ENCODE measurements at places on chromosomes 12 and 14. TPM values are rescaled to one million over a fixed set of nuclear protein-coding genes. Genes with fewer than 3 reads are reported as not detected.
A peak's percentile ranks its signal among the peaks of the same experiment; 100 is the strongest.

DNA sequence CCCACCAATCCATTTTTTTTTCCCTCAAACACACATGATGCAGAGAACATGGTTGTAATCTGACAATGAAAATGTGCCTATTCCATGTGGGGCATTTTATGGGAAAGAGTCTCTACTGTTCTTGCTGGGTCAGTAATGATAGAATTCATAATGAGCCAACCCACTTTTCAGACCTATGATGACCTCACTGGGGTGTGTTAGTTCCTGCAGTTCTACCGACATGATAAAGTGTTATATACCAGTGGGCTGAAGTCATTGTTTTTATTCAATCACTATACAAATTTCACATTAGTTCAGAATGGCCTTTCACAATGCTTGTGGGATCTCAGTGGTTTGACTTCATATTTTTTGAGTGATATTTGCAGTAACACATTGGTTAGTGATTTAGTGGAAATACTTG lies 47.5 kb downstream of the PPFIBP1 start:
- DNase-seq = no peak
- H3K27ac ChIP-seq = no peak overlapping the region
- no peaks in the 10 kb centered on the region for H3K4me1 ChIP-seq

AQP2 gene
- not detected for total RNA-seq

- H3K4me1 ChIP-seq = peaks cover 7% of the 10 kb centered on the region
- H3K4me3 ChIP-seq = peak overlapping the region; percentile 38
- peak overlapping the region; percentile 84 for H3K27ac ChIP-seq
- H3K36me3 ChIP-seq = no peaks in the 10 kb centered on the region
- DNase-seq = peak; percentile 66
Observed at GRCh38 chr14:20630340-20631022, 11.0 kb downstream of the OR6S1 start.

TEDC1 gene
- 30.8 TPM for total RNA-seq

- no peaks in the 10 kb centered on the region for H3K27me3 ChIP-seq
- no peak overlapping the region for H3K27ac ChIP-seq
- no peaks in the 10 kb centered on the region for H3K36me3 ChIP-seq
- H3K4me3 ChIP-seq = no peak overlapping the region
Observed at GRCh38 chr12:108180255-108181094, 51.4 kb downstream of the WSCD2 start.

DNA sequence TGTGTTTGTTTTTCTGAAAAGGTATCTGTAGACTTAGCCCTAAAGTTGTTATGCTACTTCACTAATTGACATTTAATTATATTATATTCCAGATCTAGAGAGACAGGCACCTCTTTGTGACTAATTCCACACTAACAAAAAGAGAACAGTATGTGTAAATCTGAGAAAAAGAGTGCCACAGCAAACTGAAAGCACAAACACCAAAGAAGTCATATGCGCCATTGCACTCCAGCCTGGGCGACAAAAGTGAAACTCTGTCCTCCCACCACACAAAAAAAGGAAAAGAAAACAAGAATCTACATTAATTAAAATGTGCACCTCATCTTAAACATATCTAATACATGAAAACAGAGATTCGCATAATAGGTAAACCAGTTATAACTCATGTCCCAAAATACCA lies 4.4 kb upstream of the CSRNP2 start:
- H3K36me3 ChIP-seq = no peaks in the 10 kb centered on the region
- H3K27ac ChIP-seq = no peak overlapping the region
- no peaks in the 10 kb centered on the region for H3K27me3 ChIP-seq
- DNase-seq = no peak
- H3K4me3 ChIP-seq = no peak overlapping the region
- H3K4me1 ChIP-seq = no peaks in the 10 kb centered on the region

GRCh38 chr12:103930787-103931735 lies 851 bp downstream of the HSP90B1 start:
- H3K27me3 ChIP-seq = no peaks in the 10 kb centered on the region
- peaks cover 9% of the 10 kb centered on the region for H3K4me1 ChIP-seq
- H3K27ac ChIP-seq = peak overlapping the region; percentile 98
- peak overlapping the region; percentile 90 for H3K4me3 ChIP-seq

DIO2 gene
- total RNA-seq = 3.4 TPM

SUDS3 gene
- total RNA-seq = 39.1 TPM

DNA sequence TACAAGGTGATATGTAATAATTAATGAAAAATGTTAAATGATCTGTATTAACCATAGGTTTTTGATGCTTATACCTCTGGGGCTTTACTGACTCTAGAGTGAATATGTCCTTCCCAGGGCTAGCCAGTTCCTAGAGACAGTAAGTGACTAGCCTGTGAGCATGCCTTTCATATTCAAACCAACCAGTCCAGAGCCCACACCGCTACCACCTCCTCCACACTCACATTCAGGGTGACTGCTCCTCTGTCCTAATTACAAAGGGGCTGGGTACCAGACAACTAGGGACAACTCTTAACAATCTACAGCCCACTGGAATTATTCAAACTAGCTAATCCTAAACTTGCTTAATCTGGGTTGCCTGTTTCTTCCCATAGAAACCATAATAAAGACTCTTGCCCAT lies 49.0 kb downstream of the RALGAPA1 start:
- no peak for DNase-seq
- no peaks in the 10 kb centered on the region for H3K4me1 ChIP-seq
- H3K27me3 ChIP-seq = no peaks in the 10 kb centered on the region
- no peaks in the 10 kb centered on the region for H3K36me3 ChIP-seq
- H3K27ac ChIP-seq = no peak overlapping the region

DNA sequence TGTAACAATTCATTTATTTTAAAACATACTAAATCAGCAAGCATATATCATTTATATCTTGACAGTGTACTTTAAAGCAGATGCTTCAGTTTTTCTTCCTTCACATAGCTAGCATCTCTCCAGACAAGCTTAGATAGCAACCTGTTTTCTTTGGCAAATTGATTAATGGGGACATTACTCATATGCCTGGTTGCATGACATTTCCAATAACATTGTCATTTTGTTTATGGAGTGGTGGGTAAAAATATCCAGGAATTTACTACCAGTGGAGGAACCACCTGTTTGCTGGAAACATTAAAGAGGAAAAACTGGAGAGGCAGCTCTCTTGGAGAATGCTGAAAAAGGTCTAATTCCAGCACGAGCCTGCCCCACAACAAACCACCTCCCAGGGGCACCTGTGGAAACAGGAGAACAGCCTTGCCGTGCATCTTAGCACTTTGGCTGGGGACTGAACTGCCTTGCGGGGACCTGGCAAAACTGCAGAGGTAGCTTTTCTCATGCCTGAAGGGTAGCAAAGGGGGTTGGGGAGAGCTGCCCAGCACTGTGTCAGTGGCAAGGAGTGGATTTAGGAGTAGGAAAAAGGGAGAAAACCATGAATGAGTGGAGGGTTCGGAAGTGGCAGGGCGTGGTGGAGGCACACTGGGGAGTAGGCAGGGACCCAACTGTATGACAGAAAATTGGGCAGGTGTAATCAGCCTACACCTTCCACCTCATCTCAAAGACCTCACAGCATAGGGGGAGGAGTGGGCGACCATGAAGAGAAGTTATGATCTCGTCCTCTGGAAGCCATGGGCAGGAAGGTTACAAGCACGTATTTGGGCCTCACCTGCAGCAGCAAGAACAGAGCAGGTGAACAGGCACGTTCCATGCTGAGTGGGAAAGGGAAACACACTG lies 11.7 kb upstream of the CREBL2 start:
- peak; percentile 16 for DNase-seq
- H3K4me3 ChIP-seq = no peak overlapping the region
- H3K36me3 ChIP-seq = no peaks in the 10 kb centered on the region
- peaks cover 13% of the 10 kb centered on the region for H3K4me1 ChIP-seq

ESR2 gene
- total RNA-seq = 0.23 TPM

BATF gene
- 1.5 TPM for total RNA-seq

GRCh38 chr12:47795121-47795813 lies 22.2 kb downstream of the SLC48A1 start:
- H3K27me3 ChIP-seq = no peaks in the 10 kb centered on the region
- H3K36me3 ChIP-seq = peaks cover 5% of the 10 kb centered on the region
- H3K4me3 ChIP-seq = no peak overlapping the region
- no peaks in the 10 kb centered on the region for H3K4me1 ChIP-seq
- no peak overlapping the region for H3K27ac ChIP-seq
- no peak for DNase-seq

Measured in Caco-2 (cell line).